ENCODE measurements at places on chromosomes 12 and 14.

DNA sequence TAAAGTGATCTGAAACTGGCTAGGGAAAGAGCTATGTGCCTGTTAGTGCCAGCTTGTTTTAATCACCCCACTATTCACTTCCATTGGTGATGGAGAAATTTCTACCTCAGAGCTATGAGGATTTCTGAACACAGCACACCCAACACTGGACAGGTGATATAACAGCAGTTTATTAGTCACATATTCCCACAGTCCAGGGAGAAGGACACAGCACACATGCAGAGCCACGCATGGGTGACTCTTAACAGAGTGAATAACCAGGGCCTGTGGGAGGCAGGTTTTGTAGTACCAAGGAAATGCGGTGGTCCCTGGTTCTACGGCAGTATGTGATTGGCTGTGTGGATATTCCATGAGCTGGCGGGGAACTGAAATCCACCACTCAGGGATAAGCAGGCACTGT, 455.1 kb downstream of the BTG1 start:
- no peak for DNase-seq

- no peak for DNase-seq
These were observed 46.8 kb upstream of the BEGAIN start for GRCh38 chr14:100634026-100634425.

GRCh38 chr14:50232276-50232642, 881 bp upstream of the SOS2 start:
- no peak for DNase-seq

- DNase-seq: no peak
These were observed 164.5 kb upstream of the E2F7 start for GRCh38 chr12:77229640-77230442.

- no peak for DNase-seq
These were observed 149.7 kb downstream of the C12orf75 start for GRCh38 chr12:105480162-105480561.

- DNase-seq: no peak
These were observed 62.9 kb downstream of the CCDC91 start for GRCh38 chr12:28253161-28253641.

GRCh38 chr14:20343862-20344220, 406 bp downstream of the PARP2 start:
- no peak for DNase-seq

DNA sequence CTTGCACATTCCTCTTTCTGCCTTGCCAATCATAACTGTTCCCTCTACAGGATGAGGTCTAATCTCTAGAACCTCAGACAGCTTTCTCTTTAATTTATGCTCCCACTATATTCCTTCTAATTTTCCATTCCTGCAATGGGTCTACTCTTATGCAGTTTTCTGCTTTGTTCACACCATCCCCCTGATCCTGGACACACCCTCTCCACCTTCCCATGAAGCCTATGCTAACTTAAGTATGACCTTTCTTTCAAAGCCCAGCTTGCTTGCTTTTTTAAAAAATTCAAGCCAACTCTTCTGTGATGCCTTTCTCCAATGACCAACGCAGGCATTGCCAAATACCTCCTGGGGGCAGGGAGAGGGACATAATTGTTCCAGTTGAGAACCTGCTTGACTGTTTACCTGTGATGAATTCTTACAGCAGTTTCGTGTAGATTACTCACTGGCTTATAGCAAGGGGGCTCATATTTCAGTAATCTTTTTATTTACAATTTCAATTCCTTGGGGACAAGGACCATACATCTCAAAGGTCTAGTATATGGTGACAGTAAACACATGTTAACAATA, 7.8 kb downstream of the SLC38A1 start:
- no peak for DNase-seq

- no peak for DNase-seq
These were observed 13.1 kb downstream of the KRT85 start for GRCh38 chr12:52354200-52354599.

DNA sequence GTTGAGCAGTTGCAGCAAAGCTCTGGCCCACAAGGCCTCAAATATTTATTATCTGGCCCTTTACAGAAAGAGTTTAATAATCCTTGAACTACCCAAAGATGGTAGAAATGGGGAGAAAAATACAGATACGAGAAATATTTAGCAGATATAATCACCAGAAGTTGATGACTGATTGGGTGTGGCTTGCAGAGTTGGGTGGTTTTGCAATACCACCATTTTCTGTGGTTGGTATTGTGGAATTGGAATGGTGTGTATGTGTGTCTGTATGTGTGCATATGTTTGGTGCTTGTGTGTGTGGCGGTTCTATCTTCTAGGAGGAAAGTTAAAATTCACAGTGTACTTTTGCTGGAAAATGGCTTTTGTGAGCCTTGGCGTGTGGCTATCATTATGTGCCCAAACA, 85.4 kb upstream of the MANSC4 start:
- no peak for DNase-seq

DNA sequence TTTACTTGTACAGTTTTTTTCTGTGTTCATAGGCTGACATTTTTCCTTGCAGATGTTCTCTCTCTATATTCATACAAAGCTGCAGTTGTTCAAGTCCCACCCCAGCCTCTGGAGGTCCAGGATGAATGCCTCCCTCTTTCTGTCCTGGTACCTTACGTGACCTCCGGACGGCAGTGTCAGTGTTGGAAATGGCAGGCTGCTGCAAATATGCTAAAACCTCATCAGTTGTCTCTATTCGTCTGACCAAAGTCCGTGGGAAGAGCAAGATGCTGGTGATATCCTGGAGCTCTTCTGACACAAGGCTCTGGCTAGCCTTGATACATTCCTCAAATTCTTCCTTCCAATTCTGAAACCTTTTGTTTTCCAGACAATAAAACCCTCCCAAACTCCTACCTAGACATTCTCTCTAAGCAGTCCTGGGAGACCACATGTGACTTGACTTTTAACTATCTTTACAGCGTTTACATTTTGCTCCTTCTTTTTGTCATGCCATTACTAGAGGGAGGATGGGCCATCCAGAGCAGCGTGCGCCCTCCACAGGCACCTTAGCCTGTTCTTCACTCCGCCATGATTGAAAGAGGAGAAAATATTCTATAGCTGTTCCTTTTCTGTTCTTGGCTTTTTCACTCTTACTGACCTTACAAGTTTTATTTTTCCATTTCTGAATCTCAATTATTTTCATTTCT, 143.6 kb downstream of the RGS6 start:
- DNase-seq: no peak

GRCh38 chr12:115450017-115450416, 766.0 kb upstream of the TBX3 start:
- no peak for DNase-seq

GRCh38 chr12:130987151-130987931, 33.6 kb downstream of the ADGRD1 start:
- no peak for DNase-seq

DNA sequence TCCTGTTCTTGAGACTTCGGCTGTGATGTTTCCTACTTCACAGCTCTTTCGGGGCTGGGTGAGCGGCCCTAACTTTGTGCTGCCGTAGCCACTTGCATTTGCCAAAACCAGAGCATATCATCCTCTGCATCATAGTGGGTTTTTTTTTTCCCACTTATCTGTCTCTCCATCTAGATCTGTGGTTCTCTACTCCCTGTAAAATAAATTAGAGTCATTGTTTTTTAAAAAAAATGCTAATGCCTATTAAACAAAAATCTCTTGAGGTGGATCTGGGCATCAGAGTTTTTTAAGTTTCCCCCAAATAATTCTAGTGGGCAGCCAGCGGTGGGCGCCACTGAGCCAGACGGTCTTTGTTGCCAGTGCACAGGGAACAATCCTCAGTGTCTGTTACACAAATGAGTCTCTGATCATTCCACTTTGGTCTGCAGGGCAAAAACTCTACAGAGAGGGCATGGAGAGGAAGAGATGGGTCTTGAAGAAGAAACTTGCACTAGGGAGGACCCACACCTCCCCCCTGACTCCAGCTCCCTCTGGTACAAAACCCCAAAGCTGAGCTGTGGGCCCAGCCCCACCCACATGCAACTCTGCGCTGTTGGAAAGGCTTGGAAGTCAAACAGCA, 62.4 kb upstream of the BCL2L14 start:
- DNase-seq: no peak

DNA sequence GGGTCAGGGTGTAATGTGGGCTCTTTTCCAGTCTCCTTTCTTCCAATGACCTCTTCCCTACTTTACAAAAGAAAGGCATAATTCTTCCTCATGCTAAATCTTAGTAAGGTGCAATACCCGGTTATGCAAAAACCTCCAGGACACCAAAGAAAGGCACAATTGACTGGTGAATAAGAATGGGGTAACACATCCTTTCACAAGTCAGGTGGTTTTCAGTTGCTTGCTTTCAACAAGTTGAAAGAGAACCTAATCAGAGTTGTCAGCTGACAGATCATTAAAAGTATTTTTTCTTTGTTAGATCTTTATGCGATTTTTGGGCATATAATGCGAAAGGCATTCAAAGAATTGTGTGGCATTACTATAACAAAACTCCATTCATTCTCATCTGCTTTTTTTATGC, 1.3 kb upstream of the AEBP2 start:
- no peak for DNase-seq

DNA sequence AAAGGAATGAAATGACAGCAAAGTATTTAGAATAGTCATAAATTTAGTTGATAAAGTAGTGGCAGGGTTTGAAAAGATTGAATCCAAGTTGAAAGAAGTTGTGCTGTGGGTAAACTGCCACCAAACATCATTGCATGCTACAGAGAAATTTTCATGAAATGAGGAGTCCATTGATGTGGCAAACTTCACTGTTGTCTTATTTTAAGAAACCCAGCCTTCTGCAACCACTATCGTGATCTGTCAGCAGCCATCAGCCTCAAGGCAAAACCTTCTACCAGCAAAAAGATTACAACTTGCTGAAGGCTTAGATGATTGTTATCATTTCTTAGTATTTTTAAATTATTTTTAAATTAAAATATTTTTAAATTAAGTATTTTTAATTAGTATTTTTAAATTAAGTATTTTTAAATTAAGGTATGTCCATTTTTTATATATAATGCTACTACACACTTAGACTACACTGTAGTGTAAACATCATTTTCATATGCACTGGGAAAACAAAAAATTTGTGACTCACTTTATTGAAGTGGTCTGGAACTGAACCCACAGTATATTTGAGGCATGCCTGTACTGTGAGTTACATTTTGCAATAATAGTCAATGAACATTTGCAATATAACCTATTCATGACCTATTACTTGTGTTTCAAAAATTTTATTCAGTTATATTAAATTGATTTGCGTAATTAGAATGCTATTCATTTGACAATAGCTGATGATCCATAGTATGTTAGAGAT, 67.2 kb upstream of the SYT1 start:
- DNase-seq: no peak

DNA sequence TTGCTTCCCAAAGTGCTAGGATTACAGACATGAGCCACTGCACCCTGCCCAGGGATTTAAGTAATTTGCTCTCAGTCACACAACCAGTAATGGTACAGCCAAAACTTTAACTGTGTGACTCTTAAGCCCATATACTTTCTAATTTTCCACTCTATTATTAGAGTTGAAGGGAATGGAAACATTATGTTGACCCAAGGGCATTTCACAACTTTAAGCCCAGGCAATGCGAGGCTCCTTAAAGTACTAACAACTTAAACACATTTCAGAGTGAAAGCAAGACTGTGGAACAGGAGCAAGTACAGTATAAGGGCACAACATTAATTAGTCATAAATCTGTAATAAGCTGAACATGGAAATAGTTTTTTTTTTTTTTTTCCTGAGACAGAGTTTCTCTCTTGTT, 39.8 kb downstream of the BAZ1A start:
- DNase-seq: no peak

DNA sequence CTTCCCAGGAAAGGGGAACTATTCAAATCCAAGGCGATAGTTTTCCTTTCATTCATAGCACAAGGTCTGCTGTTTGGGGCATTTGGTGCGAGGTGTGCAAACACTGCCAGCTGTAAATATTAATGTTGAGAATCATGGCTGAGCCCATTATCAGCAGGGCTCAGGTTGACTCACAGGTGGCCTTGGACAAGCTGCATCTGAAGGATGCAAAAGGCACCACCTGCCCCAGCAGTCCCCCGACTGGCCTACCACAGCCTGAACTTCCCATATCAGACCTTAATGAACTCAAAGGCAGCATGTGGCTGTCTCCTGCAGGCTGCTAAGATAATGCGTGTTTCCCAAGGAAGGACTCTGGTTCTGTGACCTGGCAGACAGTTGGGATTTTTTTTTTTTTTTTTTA, 93.3 kb upstream of the MAP1LC3B2 start:
- no peak for DNase-seq

- no peak for DNase-seq
These were observed 70.3 kb upstream of the SCN8A start for GRCh38 chr12:51520576-51521325.

GRCh38 chr12:126883697-126884096, 1383.3 kb upstream of the TMEM132C start:
- no peak for DNase-seq

- no peak for DNase-seq
These were observed 202.3 kb upstream of the SLC16A7 start for GRCh38 chr12:59393506-59393905.

DNA sequence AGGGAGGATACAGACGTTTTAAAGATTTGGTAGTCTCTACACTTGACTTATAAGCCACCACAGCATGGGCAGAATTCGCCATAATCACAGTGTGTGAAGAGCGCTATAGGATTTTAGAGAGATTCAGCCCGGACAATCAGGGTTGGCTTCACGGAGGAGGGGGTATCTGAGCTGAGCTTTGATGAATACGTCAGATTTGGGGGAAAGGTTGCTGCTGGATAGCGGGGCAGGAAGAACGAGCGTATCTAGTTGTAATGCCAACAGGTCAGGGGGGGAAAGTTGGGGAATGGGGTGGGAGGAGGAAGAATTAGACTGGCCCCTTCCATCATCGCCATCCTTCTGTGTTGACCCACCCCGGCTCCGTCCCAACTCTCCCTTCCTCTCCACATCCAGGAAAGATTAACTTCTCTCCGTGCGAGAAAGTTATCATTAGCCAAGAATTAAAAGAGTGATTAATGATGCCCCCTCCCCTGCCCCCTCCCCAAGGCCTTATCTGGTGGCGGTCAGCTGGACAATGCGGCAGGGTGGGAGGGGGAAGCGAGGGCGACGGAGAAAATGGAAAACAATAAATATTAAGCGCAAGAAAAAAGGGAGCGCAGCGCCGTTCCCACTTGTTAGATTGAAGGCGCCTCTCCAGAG, 13.5 kb upstream of the GPATCH2L start:
- DNase-seq: no peak

DNA sequence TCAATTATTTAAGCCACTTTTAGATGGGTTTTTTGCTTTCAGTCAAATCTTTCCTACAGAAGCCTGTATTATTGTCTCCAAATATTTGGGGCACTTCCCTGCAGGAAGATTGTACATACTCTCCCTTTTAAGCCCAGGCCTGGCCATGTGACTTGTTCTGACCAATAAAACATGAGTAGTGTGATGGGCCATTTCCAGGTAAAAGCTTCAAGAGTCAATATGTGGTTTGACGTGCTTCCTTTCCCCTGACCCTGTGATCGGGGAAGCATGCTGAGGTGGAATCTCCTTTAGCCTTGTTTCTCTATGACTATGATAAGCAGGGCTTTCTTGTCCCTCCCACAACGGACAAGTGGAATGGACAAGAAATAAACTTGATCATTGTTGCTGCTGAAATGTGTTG, 14.2 kb upstream of the NIN start:
- no peak for DNase-seq

GRCh38 chr12:8781381-8782127, 40.9 kb upstream of the A2ML1 start:
- no peak for DNase-seq

- DNase-seq: no peak
These were observed 673.8 kb upstream of the MGAT4C start for GRCh38 chr12:86929962-86930361.

GRCh38 chr12:72540811-72541210, 268.6 kb downstream of the TRHDE start:
- no peak for DNase-seq
